ENCODE measurements at places on chromosomes 1 and 21.

DNA sequence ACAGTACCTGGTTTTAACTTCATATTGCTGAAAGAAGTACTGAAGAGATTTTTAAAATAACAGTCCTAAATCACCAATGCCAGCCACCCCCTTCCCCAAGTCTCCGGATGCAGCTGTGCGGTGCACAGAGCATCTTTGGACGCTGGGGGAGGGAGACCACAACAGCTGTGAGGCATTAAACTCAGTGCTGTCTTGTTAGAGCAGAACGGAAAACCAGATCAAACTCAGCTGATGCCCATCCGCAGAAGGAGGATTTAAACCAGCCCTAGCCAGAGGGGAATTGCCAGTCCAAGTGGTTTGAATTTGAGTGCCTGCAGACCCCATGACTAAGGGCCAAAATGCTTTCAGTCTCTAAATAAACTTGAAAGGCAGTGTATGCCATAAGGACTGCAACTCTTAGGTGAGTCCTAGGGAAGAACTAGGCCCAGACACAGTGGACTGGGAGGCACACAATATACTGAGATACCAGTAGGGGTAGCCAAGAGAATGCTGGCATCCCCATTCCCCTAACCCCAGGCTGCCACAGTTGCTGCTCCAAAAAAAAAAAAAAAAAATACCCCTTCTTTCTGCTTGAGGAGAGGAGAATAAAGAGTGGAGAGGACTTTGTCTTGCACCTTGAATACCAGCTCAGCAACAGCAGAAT is 576.2 kb downstream of the NEGR1 start:
- no peak for DNase-seq

DNA sequence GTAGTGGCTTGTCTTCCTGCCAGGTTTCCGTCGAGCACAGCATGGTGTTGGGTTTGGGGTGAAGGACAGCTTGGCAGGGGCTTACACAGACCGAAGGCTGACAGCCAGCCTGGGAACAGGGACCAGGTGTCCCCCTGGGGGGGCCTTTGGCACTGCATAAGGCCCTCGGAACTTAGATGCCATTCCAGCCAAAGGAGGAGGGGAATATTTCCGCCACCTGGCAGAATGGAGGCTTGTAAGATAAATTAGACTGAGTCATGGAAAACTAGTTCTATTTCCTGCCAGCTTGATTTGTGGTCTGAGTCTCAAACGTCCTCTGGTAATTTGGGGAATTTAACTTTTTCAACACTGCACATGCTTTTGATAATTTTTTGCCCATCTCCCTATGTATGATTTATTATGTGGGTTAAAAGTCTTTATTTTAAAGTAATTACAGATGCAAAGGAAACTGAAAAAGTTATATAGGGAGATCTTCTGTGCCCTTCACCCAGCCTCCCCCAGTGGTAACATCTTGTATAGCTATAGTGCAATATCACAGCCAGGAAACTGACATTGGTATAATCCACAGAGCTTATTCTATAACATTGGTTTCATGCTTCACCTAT is 11.5 kb upstream of the TMEM51 start:
- no peak for DNase-seq

- DNase-seq = no peak
Measured at GRCh38 chr1:150696162-150696561, 792 bp downstream of the GOLPH3L start.

DNA sequence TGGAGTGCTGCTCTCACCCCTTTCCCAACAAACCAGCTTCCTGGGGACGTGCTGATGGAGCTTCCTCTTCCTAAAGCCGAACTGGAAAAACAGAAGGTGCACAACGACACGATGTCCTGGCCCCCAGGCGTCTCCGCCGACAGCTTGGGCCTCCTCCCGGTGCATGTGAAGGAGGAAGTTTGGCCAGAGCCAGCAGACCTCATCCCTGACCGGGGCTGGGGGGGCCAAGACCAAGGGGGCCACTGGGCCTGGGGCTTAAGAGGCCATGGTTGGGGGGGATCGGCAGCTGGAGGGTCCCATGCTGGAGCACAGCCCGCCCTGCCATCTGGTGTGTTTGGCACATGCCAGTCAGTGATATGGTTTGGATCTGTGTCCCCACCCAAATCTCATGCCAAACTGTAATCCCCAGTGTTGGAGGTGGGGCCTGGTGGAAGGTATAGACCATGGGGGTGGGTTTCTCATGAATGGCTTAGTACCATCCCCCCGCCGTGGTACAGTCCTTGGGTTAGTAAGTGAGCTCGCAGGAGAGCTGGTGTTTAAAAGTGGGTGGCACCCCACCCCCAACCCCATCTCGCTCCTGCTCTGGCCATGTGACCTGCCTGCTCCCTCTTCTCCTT is 6.4 kb downstream of the HES4 start:
- no peak for DNase-seq

DNA sequence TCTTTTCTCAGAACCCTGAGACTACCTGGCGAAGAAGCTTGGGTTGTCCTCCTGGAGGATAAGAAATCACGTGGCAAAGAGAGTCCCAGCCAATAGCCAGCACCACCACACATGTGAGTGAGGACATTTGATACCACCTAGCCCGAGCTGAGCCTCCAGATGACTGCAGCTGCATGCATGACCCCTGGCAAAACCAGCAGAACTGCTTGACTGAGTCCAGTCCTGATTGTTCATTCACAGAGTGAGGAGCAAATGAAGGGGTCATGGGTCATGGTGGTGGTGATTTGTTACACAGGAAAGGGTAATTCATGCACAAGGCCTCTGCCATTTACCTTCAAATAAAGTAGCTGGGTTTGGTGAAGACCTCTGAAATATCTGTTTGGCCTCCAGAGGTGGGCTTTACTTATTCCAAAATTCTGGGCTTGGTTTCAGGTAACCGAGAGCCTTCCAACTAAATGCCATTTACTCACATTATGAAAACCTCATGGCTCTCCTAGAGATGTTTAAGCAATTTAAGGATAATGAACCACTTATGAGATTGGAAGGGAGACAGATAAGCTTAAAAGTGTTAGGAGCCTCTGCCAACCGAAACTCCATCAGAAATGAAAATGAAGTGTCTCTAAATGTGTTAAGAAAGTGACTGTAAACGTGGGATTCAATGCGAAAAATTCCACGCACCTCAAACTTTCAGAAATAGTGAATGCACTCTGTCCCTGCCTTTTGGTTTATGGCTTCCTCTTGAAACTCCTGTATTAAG is 163.3 kb downstream of the SLC35F3 start:
- DNase-seq = no peak

DNA sequence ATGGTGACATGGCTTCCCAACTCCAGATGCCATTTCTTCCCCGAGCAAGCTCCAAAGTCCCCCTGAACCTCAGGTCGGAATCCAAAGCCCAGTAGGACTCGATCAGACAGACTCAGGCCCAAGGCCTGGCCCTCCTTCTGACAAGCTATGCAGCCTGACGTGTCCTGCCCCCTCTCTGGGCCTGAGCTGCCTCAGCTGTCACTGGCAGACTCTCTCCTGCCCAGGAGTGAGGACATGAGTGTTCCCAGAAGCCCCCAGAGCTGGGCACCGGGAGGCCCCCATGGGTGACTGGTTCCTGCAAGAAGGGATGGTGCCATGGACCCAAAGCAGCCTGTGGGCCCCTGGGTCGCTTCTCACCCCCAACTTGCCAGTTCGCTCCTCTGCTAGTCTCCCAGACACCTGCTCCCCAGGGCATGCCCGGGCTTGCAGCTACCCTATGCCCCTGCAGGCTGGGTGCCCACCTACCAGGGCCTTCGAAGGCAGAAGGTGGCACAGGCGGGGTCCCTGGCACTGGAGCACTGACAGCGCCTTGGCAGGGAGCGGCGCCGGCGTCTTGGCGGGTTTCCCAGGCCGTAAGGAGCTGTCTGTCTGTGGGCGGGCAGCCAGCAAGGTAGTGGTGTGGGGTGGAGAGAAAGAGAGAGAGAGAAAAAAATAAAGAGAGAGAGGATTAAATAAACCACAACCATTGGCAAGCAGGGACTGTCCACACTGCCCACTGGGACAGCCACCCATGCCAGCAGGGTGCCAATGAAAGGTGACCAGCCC is 2.3 kb downstream of the EDN2 start:
- DNase-seq = no peak

- no peak for DNase-seq
Measured at GRCh38 chr1:32074841-32075240, 2.1 kb downstream of the TMEM39B start.

DNA sequence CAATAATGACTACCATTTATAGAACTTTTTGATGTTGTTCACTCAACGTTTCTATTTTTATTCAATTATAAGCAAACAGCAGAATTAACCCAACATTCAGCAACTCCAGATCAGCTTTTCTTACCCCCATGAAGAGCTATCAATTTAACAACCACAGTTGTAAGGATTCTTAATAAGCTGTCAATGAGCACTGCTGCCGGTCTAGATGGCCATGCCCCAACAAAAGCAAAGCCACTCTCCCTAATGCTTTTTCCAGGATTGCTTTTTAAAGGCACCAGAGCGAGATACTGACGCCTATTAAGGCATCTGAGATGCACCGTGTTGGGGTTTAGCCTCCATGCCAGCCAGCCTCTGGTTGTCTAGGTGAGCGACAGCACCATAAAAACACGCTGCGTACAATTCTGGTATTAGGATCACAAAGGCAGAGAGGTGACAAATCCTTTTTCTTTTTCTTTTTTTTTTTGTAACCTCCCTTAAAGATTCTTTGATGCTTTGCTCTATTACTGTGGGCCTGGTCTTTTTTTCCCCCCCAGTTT is 39.5 kb downstream of the PTPRC start:
- no peak for DNase-seq

GRCh38 chr1:115840605-115841460 is at the start of gene NHLH2:
NHLH2 (minus strand) TSS chr1:115841126; CDS start chr1:115838372, 2,754 bp downstream.
- DNase-seq = no peak

DNA sequence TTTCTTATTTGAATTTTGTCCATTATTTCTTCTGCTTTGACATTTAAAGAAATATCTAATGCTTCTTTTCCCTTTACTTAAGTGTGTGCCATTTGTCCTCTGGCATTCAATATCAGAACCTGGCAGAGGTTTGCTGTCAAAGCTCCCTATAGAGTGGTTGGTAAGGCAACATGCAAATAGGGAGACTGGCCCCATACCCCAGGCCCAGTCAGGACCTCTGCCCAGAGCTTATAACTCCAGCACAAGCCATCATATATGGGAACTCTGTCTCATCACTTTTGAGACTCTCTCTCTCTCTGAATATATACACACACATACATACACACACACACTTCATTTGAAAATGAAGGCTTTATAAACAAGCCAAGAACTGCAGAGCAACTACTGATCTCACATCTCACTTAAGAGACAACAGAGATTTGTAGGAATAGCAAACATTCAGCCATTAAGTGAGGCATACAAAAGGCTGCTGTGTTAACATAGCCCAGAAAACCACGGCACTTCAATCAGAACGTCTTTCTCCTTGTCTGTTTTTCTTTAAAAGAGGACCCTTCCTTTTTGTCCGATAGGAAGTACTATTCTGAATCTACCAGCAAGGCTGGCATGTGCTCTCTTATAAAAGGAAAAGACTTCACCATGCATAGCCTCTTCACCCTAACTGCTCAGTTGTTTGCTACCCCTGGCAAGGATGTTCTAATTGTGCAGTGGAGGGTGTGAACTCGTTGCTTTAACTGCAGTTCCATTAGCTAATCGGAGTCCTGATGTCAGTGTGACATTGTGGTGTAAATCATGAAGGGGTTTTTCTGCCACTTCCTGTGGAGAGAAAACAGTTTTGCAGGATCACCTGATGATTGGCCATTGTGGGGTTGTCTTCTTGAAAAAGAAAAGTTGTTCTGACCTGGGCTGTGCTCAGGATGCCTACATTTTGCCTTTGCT is 101.7 kb downstream of the NR5A2 start:
- DNase-seq = no peak

GRCh38 chr1:1578371-1578940 is 3.8 kb upstream of the SSU72 start:
- DNase-seq = no peak

DNA sequence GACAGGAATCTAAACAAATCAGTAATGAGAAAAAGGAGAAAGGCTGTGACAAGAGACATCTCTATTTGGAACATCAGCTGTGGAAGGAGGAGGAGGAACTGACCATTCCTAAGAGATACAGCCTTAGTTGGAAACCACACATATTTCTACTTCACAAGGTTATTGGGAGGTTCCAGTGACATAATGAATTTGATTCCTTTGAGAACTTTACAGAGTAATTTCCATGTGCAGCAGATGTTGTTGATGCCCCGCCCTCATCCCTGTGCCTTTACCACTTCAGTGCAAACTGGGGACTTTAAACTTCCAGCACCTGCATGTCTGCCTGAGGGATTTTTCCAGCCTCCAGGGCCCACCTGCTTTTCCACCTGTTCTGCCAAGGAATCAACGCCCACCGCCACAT is 9.3 kb upstream of the ST6GALNAC5 start:
- no peak for DNase-seq

GRCh38 chr1:15849775-15850324 is 2.3 kb downstream of the SPEN start:
- DNase-seq = peak; percentile 79

DNA sequence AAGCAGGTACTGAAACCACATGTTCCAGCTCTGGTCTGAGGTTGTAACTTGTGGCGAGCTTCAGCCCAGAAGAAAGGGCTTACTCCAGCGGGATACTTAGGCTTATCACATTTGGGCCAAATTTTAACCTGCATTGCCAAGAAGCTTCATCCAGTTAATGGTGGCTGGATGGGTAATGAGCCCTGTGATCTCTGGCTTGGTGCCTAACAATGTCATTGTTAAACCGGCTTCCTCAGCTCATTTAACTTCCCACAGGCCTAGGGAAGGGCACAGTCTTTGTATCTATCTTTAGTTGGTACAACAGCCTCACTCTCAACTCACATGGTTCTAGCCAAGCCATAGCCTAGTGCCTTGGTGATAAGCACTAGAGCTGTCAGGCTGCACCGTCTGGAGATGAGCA is 43.6 kb upstream of the CCDC190 start:
- no peak for DNase-seq

GRCh38 chr21:42218836-42219605 is at the start of gene ABCG1:
ABCG1 (plus strand) TSS chr21:42219140; CDS start chr21:42219263, 123 bp downstream.
- peak; percentile 56 for DNase-seq

GRCh38 chr1:163758977-163759670 is 437.4 kb downstream of the NUF2 start:
- DNase-seq = no peak

- no peak for DNase-seq
Measured at GRCh38 chr1:205440476-205441317, 15.1 kb downstream of the BLACAT1 start.

GRCh38 chr1:117359561-117360289 is 7.5 kb upstream of the MAN1A2 start:
- no peak for DNase-seq
